Urinary bladder (tissue), 4 donors: ENCODE measurements at places on chromosomes 1 and 21. TPM values are rescaled to one million over a fixed set of nuclear protein-coding genes. Genes with fewer than 3 reads are reported as not detected.

The SYTL1 gene
- 31.0 TPM for polyA plus RNA-seq

The DIO1 gene
- polyA plus RNA-seq = 0.08 TPM

The GPR52 gene
- polyA plus RNA-seq = not detected

The B3GALT2 gene
- polyA plus RNA-seq = 3.5 TPM

The SPATA45 gene
- not detected for polyA plus RNA-seq

The GUCA2B gene
- not detected for polyA plus RNA-seq

The TCHH gene
- polyA plus RNA-seq = 0.11 TPM

The TNFRSF9 gene
- not detected for polyA plus RNA-seq

The PFKFB2 gene
- 3.4 TPM for polyA plus RNA-seq

The PTAFR gene
- 5.3 TPM for polyA plus RNA-seq

The NCAM2 gene
- 2.8 TPM for polyA plus RNA-seq

The MYOG gene
- polyA plus RNA-seq = not detected

The ENTREP3 gene
- polyA plus RNA-seq = 37.8 TPM

The FBLIM1 gene
- polyA plus RNA-seq = 107 TPM

The C4BPB gene
- polyA plus RNA-seq = 0.46 TPM

The OVAAL gene
- not detected for polyA plus RNA-seq

The RUNX1 gene
- 6.6 TPM for polyA plus RNA-seq

The PCBP3 gene
- polyA plus RNA-seq = 4.6 TPM

The PLA2G2C gene
- polyA plus RNA-seq = not detected

The PEAR1 gene
- 13.1 TPM for polyA plus RNA-seq

The SV2A gene
- 7.3 TPM for polyA plus RNA-seq

The GPATCH4 gene
- 24.5 TPM for polyA plus RNA-seq

The POU3F1 gene
- polyA plus RNA-seq = 0.60 TPM

The ETV3L gene
- polyA plus RNA-seq = not detected

The TNNI3K gene
- 1.4 TPM for polyA plus RNA-seq

The LEMD1 gene
- polyA plus RNA-seq = not detected
